ENCODE measurements at places on chromosomes 7 and 10. TPM values are rescaled to one million over a fixed set of nuclear protein-coding genes. Genes with fewer than 3 reads are reported as not detected.

GRID2IP gene
- total RNA-seq, result not detected

MYOF gene
- 8.0 TPM for total RNA-seq

SPDYE2 gene
- not detected for total RNA-seq

AP1S1 gene
- total RNA-seq, result 18.7 TPM

ERVW-1 gene
- not detected for total RNA-seq

MGMT gene
- 20.7 TPM for total RNA-seq

SFTPA2 gene
- not detected for total RNA-seq

EIF3B gene
- 201 TPM for total RNA-seq

GSDME gene
- 4.0 TPM for total RNA-seq

WASHC2A gene
- total RNA-seq, result 24.9 TPM

HOXA9 gene
- total RNA-seq, result 19.1 TPM

- no peaks in the 10 kb centered on the region for H3K36me3 ChIP-seq
- no peak overlapping the region for H3K27ac ChIP-seq
- H3K27me3 ChIP-seq, result no peaks in the 10 kb centered on the region
- H3K4me1 ChIP-seq, result no peaks in the 10 kb centered on the region
- H3K4me3 ChIP-seq, result no peak overlapping the region
These were observed 109.2 kb downstream of the DPY19L1 start for GRCh38 chr7:34928052-34928451.

- no peak overlapping the region for H3K4me3 ChIP-seq
- no peak overlapping the region for H3K27ac ChIP-seq
- no peaks in the 10 kb centered on the region for H3K4me1 ChIP-seq
- H3K36me3 ChIP-seq, result no peaks in the 10 kb centered on the region
- DNase-seq, result no peak
- no peaks in the 10 kb centered on the region for H3K27me3 ChIP-seq
These were observed 252.8 kb upstream of the GPR26 start for GRCh38 chr10:123413353-123413752.

- no peaks in the 10 kb centered on the region for H3K27me3 ChIP-seq
- no peaks in the 10 kb centered on the region for H3K4me1 ChIP-seq
- H3K36me3 ChIP-seq, result no peaks in the 10 kb centered on the region
- no peak overlapping the region for H3K4me3 ChIP-seq
- H3K27ac ChIP-seq, result no peak overlapping the region
These were observed 14.3 kb downstream of the GALNT17 start for GRCh38 chr7:71145906-71146901.

- no peak for DNase-seq
- H3K27me3 ChIP-seq, result no peaks in the 10 kb centered on the region
- H3K36me3 ChIP-seq, result no peaks in the 10 kb centered on the region
- H3K4me1 ChIP-seq, result peaks cover 19% of the 10 kb centered on the region
These were observed 1.2 kb downstream of the BRAF start for GRCh38 chr7:140923358-140924006.

DNA sequence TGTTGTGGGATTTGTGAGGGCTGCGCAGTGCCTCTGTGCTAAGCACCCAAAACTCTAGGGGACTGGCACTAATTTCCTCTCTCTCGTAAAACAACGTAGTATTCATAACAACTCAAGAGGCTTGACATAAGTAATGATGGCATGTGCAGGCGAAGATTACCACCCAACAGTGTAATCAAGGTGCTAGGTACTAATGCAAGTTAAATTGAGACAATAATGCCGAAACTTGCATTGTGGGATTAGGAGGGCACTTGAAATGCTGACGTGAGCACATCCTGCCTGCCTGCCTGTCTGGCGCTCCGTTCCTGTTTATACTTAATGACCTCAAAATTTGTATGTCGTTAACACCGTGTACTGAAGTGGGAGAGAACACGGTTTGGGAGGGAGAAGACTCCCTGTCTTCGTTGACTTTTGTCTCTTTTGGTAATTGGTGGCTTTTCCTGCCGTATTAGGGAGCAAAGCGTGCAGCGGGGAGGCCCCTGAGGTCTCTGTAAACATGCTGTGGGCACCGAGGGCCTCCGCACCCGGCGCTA, 139.0 kb downstream of the MGMT start:
- H3K36me3 ChIP-seq, result no peaks in the 10 kb centered on the region
- no peak overlapping the region for H3K4me3 ChIP-seq
- H3K27ac ChIP-seq, result no peak overlapping the region
- H3K4me1 ChIP-seq, result no peaks in the 10 kb centered on the region
- DNase-seq, result no peak

DNA sequence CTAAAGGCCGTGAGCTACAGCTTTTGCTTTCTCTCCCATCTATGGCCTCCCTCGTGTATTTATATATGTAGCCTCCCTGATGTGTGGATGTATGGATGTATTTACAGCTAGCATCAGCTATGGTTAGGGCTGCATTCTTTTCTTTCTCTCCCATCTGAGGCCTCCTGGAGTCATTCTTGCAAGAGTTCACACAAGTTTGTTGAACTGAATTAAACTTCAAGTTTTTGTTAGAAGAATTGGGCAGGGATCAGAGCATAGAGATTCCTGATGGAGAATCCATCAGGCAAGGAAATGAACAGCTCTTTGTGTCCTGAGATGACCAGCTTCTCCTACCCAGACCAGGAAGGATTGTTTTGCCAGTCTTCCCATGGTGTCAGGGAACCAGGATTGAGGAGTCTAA, 60.3 kb downstream of the AHCYL2 start:
- H3K4me1 ChIP-seq, result no peaks in the 10 kb centered on the region
- H3K27me3 ChIP-seq, result no peaks in the 10 kb centered on the region
- no peak overlapping the region for H3K27ac ChIP-seq
- DNase-seq, result no peak

GRCh38 chr7:116086547-116087045, 56.0 kb upstream of the TFEC start:
- no peaks in the 10 kb centered on the region for H3K4me1 ChIP-seq
- no peak overlapping the region for H3K4me3 ChIP-seq
- H3K27ac ChIP-seq, result no peak overlapping the region
- no peaks in the 10 kb centered on the region for H3K36me3 ChIP-seq
- DNase-seq, result no peak

DNA sequence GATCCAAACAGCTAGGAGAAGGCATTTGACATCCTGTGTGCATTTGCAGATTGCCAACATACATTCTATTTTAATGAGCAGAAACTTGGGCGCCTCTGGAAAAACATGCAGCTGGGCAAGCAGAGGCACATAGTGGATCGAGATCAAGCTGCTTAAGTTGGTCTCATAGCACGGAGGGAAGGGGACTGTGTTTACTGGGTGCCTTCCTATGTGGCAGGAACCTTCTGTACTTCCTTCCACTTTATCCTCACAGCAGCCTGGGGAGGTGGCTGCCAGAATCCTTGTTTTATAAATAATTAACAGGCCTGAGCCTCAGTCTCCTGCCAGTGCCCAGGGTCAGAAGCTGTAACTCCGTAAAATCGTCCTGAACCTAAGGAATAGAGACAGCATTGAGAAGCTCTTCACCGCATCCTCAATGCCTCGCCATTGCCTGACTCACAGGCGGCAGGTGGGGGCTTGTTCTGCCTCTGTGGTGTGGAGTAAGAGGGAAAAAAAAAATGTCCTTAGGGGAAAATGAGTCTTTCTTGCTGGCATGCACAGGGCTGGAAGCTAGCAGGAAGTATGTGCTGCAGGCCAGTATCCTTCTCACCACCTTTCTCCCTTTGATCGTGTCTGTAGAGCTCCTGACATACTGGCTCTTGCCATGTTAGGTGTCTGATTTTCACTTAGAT, 6.2 kb downstream of the VWA2 start:
- no peak overlapping the region for H3K4me3 ChIP-seq
- DNase-seq, result no peak
- H3K4me1 ChIP-seq, result no peaks in the 10 kb centered on the region

- peaks cover 23% of the 10 kb centered on the region for H3K27me3 ChIP-seq
- H3K36me3 ChIP-seq, result no peaks in the 10 kb centered on the region
- no peak overlapping the region for H3K27ac ChIP-seq
- DNase-seq, result no peak
- H3K4me1 ChIP-seq, result peaks cover 3% of the 10 kb centered on the region
- H3K4me3 ChIP-seq, result no peak overlapping the region
These were observed 2.9 kb downstream of the GPR37 start for GRCh38 chr7:124762611-124763143.

DNA sequence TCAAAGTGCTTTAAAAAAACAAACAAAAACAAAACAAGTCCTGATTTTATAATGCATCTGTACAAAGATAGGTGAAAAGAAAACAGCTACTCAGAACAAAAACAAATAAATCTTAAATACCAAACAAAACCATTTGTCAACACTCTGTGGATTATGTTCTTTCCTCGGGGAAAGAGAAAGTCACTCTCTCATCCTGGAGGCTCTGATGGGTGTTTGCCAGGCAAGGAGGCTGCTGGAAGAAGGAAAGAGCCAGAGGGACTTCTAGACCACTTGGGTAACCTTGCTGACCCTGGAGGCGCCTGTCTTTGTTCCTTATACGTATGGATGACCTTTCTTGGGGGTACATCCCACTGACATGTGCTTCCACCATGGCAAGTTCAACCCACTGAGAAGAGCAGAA, 92.8 kb downstream of the ZRANB1 start:
- H3K4me1 ChIP-seq, result peaks cover 93% of the 10 kb centered on the region
- no peaks in the 10 kb centered on the region for H3K27me3 ChIP-seq
- no peak overlapping the region for H3K4me3 ChIP-seq
- no peaks in the 10 kb centered on the region for H3K36me3 ChIP-seq
- DNase-seq, result no peak

GRCh38 chr7:122307228-122307621, 2.7 kb upstream of the FEZF1 start:
- no peak for DNase-seq
- no peaks in the 10 kb centered on the region for H3K36me3 ChIP-seq
- no peak overlapping the region for H3K27ac ChIP-seq
- H3K4me1 ChIP-seq, result peaks cover 18% of the 10 kb centered on the region

DNA sequence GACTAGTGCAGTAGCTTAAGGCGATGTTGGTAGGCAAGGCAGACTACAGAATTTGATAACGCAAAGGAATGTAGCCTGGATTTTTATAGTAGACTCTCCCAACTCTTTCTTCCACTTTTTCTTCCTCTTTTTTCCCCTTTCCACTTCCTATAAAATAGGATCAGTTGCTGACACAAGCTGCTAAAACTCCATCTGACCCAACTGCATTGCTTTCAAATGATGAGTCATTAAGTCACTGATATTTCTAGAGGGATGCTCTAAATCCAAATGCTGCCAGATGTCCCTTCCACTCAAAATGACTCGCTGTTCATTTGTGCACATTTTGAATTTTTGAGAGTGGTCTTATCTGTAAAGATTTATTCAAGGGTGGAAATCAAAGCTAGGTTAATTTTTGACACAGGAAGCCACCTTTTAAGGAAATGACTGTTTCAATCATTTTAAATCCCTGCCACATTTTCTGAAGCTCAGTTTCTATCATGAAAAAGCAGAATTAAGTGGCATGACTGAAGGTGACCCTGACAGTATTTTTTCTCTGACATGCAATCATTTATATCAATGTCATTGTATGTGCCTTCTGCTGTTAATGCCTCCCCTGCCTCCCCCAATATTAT, 25.8 kb upstream of the SFMBT2 start:
- H3K4me1 ChIP-seq, result no peaks in the 10 kb centered on the region
- H3K27me3 ChIP-seq, result peaks cover 8% of the 10 kb centered on the region
- no peak overlapping the region for H3K27ac ChIP-seq
- H3K36me3 ChIP-seq, result no peaks in the 10 kb centered on the region

GRCh38 chr7:156621652-156622051, 18.9 kb upstream of the RNF32 start:
- no peak for DNase-seq
- H3K27ac ChIP-seq, result no peak overlapping the region
- no peaks in the 10 kb centered on the region for H3K4me1 ChIP-seq
- H3K4me3 ChIP-seq, result no peak overlapping the region
- H3K36me3 ChIP-seq, result no peaks in the 10 kb centered on the region

GRCh38 chr10:59513558-59513957, 151.2 kb upstream of the FAM13C start:
- no peaks in the 10 kb centered on the region for H3K27me3 ChIP-seq
- no peaks in the 10 kb centered on the region for H3K36me3 ChIP-seq
- no peaks in the 10 kb centered on the region for H3K4me1 ChIP-seq
- H3K4me3 ChIP-seq, result no peak overlapping the region
- no peak for DNase-seq

- no peak overlapping the region for H3K27ac ChIP-seq
- peaks cover 33% of the 10 kb centered on the region for H3K36me3 ChIP-seq
- no peaks in the 10 kb centered on the region for H3K4me1 ChIP-seq
- H3K4me3 ChIP-seq, result no peak overlapping the region
- no peaks in the 10 kb centered on the region for H3K27me3 ChIP-seq
- no peak for DNase-seq
These were observed 24.1 kb downstream of the PDSS1 start for GRCh38 chr10:26721561-26721960.

DNA sequence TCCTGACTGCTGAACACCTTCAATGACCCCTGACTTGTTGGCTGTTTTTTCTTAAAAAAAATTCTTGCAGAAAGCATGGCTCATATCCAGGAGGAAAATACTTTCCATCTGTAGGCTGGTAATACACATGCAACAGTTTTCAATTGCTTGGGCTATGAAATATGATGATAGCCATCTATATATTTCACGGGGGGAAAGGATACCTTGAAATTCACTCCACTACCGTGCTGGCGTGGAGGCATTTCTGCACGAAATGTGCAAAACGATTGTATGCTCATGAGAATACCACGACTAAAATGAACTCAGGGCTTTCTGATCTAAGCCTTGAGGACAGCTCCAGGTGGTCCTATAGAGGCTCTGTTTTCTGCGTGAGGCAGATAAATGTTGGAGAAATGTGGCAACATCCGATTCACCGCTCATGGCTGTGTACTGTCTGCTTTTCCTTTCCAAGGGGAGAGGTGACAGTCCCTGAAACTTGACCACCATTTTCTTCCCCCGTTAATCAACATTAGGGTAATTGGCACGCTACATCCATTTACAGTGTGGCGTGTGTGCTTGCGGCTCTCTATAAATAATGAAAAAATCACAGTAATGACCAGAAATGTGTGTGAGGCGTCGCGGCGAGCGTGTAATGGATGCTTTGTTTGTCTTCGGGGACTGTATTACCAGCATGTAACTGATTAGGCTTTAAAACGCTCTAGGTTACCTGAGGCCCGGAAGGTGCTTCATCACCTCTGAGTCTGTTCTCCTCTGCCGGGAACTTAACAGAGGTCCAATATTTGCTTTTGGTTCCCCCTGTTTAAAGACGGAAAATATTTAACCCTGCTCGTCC, 12.8 kb upstream of the CARD11 start:
- H3K36me3 ChIP-seq, result no peaks in the 10 kb centered on the region
- H3K27me3 ChIP-seq, result no peaks in the 10 kb centered on the region
- no peak overlapping the region for H3K4me3 ChIP-seq
- DNase-seq, result no peak
- no peaks in the 10 kb centered on the region for H3K4me1 ChIP-seq

- H3K27me3 ChIP-seq, result no peaks in the 10 kb centered on the region
- no peaks in the 10 kb centered on the region for H3K4me1 ChIP-seq
- H3K4me3 ChIP-seq, result no peak overlapping the region
- H3K27ac ChIP-seq, result no peak overlapping the region
- DNase-seq, result no peak
These were observed 1138.1 kb downstream of the REEP3 start for GRCh38 chr10:64659311-64659710.

Measured in gastrocnemius medialis (tissue), 4 donors.